ENCODE measurements at places on chromosomes 7 and 10. TPM values are rescaled to one million over a fixed set of nuclear protein-coding genes. Genes with fewer than 3 reads are reported as not detected.

The CDH23 gene
- 4.1 TPM for polyA plus RNA-seq

The UTF1 gene
- not detected for polyA plus RNA-seq

The SH2D4B gene
- polyA plus RNA-seq = not detected

The FGFR2 gene
- 0.54 TPM for polyA plus RNA-seq

The KLF14 gene
- 1.1 TPM for polyA plus RNA-seq

The SAMD9L gene
- polyA plus RNA-seq = 6.4 TPM

The NPY4R2 gene
- polyA plus RNA-seq = not detected

The OR6B1 gene
- not detected for polyA plus RNA-seq

The IQCE gene
- polyA plus RNA-seq = 5.4 TPM

The SPAM1 gene
- polyA plus RNA-seq = not detected

The BBS9 gene
- polyA plus RNA-seq = 15.9 TPM

The ANXA8L1 gene
- polyA plus RNA-seq = not detected

The TMEM140 gene
- polyA plus RNA-seq = 11.6 TPM

The CAMK2B gene
- 22.9 TPM for polyA plus RNA-seq

The NSUN5 gene
- polyA plus RNA-seq = 21.1 TPM

The SIRT1 gene
- 19.9 TPM for polyA plus RNA-seq
